Stimulated activated CD4-positive, alpha-beta T cell treated with anti-CD3 and anti-CD28 coated beads, Interleukin-12 subunit alpha, Interleukin-12 subunit beta, amount 100 ng/mL, for 48 hours (primary cell): ENCODE measurements at places on chromosomes 6 and 20.

DNA sequence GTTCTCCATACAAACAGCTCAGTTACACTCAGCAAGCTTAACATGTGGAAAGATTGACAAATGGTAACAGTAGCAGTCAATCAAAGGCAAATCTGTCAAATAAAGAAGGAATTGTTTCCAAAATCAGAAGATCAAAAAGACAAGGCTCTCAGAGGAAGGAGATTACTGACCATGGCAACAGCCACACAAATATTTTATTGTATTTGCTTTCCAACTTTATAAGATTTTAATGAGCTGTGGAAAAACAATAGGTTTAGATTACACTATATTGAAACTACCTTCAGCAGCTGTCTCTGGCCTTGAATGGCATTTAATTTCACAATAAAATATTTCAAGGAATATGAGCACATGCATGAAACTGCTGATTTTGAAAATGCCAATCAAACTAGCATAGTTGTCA, 1143.9 kb upstream of the GJE1 start:
- DNase-seq: no peak

- DNase-seq: no peak
Observed at GRCh38 chr6:143609501-143609900, 68.3 kb upstream of the PHACTR2 start.

DNA sequence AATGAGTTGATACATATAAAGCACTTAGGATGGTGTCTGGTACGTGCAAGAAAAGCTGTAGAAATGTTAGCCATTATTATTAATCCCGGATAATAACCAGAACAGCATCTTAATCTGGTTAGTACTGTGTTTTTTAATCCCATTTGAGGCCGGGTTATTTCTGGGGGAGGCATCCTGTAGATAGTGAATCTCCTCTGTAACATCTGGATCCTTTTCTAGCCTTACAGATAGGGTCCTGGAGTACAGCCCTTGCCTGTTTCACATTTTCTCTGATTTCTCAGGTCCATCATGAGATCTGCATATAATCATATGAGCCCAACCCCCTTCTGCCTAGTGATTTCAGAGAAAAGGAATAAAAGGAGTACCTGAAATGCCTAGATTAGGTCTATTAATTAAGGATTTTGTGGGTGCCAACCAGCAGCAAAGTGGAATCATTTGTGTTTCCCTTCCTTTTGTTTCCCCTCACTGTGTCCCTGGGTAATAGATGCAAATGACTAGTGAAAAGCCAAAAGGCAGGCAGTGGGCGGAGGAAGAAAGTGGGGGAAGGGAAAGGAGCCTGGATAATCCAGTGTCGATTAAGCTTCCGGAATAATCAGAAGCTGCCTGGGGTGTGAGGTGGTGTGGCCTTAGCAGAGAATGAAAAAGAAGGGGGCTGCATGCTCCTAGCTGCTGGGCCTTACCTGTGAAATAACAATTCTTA, 88.9 kb downstream of the SOBP start:
- no peak for DNase-seq

GRCh38 chr20:46928580-46929132, 34.0 kb downstream of the EYA2 start:
- DNase-seq: no peak

DNA sequence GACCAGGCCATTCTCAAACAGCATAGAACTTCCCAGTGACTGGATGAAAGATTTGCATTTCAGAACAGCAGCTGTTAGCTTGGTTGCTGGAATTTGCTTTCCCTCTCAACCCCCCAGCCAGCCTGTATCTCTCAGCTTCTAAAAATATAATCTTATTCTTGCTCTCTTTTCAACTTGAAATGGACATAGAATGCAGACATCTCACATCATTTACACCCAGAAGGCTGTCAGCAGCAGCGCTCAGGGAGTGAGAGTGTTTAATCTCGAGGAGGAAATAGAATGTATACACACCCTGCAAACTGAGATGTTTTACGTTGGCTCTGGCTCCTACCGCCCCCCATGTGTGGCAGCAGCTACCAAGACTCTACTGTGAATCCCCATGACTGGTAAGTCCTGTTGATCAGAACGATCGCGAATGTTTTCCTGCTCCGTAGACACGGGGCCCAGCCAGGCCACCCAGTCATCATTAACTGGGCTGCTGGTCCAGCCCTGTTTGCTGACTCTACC, 163.4 kb upstream of the SLC24A3 start:
- no peak for DNase-seq

- no peak for DNase-seq
Observed at GRCh38 chr20:62550087-62550632, 74.4 kb upstream of the GATA5 start.

DNA sequence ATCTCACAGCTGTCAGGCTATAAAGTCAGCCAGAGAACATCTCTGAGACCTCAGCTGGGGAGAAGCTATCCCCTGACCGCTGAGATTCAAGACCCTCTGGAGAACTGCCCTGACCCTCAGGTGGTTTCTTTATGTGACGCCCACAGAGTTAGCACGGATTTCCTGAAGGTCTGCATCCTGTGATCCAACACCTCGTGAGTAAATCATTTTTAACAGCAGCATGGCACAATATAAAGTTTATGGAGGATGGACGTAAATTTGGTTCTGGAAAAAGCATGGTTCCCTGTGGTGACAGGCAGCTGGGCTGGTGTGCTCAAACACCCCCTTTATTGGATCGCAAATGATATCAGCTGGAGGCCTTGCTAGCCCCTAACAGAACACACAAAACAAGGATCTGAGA, 25.3 kb upstream of the TRAF3IP2 start:
- DNase-seq: no peak

DNA sequence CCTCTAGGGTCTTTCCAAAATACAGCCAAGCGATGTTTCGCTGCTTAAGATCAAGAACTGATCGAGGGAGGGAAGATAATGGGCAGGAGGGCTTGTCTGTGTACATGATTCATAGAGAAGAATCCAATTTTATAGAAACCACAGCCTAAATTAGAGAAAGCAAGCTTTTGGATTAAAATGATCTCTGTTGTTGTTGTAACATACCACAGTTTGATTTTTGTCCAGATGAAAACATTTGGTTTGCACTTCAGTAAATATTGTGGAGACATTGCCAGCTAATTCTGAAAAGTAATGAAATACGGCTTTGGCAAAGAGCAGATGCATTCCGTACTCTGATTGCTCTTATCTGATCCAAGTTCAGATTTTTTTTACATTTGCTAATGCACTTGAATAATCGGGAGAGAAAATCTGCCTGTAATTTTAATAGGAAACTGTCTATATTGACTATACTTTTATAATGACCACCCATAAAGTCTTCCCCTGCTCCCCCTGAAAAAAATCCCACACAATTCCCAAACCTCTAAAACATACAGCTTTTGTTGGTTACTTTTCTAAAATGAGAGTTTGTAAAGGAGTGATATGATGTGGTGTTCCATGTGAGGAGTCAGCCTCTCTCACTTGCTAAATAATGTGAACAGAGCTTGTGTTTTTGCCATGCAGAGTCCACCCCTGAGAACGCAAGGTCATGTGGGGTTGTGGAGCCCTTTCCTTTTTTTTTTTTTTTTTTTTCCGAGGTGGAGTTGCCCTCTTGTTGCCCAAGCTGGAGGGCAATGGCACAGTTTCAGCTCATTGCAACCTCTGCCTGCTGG, 199.9 kb downstream of the DTNBP1 start:
- no peak for DNase-seq

DNA sequence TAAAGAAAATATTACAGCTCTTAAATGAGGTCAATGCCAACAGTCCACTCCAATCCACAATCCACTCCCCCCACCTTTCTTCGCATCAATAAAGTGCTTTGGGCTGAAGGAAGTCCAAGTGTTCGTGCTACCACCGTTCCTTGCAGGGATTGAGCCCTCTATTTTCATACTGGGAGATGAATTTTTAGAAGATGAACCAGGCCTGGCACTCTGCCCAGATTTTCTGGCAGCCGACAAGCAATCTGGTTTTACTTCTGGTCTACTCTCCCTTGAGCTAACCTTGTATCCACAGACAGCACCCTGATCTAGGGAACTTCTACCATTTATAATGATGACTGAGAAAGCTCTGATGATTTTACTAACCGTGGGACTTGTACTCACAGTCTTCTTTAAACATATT, 72.3 kb downstream of the BTBD9 start:
- DNase-seq: no peak

GRCh38 chr20:50538276-50538675, 28.1 kb downstream of the PTPN1 start:
- DNase-seq: no peak

DNA sequence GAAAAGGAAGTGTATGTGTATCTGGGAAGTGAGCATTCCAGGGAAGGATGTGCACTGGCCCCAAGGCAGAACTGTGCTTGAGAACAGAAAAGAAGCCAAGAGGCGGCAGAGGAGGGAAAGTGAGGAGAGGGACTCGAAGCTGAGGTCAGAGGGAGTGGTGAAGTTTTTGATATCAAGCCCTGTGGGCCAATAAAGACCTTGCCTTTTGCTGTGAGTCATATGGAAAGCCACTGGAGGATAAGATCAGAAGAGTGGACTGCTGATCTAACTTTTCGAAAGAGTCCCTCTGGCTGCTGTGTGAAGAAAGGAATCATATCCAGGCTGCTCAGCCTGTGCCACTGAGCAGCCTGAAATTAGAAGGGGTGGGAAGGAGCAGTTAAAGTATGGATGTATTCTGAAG, 99.4 kb downstream of the EYA4 start:
- no peak for DNase-seq

GRCh38 chr6:170278743-170279094, 12.2 kb downstream of the DLL1 start:
- no peak for DNase-seq

GRCh38 chr6:166619912-166620311, 7.1 kb downstream of the RPS6KA2 start:
- no peak for DNase-seq

- no peak for DNase-seq
Observed at GRCh38 chr6:2179241-2179640, 66.2 kb downstream of the GMDS start.

GRCh38 chr6:2203264-2203663, 42.1 kb downstream of the GMDS start:
- DNase-seq: no peak

GRCh38 chr20:37283530-37284195, 5.8 kb upstream of the MANBAL start:
- no peak for DNase-seq

GRCh38 chr20:45345104-45345936, 2.9 kb downstream of the SDC4 start:
- DNase-seq: no peak

DNA sequence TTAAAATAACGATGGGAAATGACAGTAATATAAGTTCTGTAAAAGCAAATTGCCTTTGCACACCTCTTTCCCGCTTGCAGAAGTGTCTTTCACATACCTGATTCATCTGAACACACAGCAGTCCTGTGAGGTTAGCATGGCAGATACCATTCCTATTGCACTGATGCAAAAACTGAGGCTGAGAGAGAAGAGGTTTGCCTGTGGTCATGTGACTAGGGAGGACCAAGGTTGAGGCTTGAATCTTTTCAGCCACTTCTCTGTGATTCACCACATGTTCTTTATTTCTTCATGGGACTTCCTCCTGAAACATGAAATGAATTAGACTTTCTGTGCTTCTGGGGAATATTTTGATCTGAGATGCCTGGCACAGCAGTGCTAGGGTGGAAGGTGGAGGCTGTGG, 92.9 kb downstream of the VEGFA start:
- DNase-seq: no peak

GRCh38 chr6:35141007-35141655, at the start of gene TCP11:
TCP11 (minus strand) TSS chr6:35141339; CDS start chr6:35140870, 469 bp downstream.
- peak; percentile 4 for DNase-seq

DNA sequence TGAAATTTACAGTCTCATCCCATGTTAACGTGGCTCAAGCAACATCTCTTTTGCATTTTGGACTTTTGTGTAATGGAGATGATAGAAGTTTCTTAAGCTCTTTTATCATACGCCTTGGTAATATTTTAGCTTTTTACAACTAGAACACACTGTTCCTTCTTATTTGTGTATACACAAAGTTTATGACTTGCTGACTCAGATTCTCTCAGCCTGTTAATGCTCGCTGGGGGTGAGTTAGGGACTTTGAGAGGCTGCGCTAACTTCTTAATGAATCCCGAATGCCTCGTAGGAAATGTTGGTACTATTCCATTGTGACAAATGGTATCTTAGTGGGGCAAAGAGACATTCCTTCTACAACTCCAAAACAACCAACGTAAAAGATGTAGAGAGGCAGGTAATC, 509.7 kb downstream of the DOK5 start:
- DNase-seq: no peak

- no peak for DNase-seq
Observed at GRCh38 chr6:98514073-98514720, 320.2 kb upstream of the POU3F2 start.

- no peak for DNase-seq
Observed at GRCh38 chr6:6407071-6407741, 86.7 kb upstream of the F13A1 start.

DNA sequence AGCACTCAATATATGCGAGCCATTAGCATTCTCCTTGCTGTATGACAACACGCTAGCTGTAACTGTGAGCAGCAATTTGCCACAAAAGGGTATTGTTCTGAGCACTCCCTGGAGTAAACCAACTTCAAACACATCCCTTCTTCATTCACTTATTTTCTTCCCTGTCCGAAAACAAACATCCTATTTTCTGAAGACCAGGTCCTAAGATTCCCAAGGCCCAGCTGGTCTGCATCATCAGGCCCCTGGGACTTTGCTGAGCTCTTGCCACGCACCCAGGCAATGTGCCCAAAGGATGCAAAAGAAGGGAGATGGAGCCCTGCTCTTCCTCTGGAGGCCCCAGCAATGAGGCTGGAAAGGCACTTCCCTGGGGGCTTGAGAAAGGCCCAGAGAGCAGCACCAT, 118.1 kb downstream of the PREX1 start:
- no peak for DNase-seq

- no peak for DNase-seq
Observed at GRCh38 chr6:63805808-63806572, 170.4 kb downstream of the PHF3 start.

DNA sequence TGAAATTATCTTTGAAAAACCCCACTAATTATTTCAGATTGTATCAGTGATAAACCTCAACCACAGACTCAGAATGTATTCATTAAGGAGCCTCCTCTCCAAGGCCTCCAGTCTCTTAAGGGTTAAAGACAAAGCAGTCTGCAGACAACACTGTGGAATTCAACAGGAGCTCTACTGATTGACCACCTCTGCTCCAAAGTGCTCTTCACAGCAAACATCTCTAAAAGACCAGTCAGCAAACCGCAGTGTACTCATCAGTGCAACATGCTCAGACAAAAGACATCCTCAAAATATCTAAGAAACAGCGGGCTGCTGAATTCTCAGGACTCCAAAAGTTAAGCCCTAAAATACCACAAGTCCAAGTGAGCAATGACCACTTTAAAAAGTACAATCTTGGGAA, 42.0 kb downstream of the UQCC1 start:
- DNase-seq: no peak
